Bladder microvascular endothelial cell (primary cell): ENCODE measurements at places on chromosomes 7 and 10. TPM values are rescaled to one million over a fixed set of nuclear protein-coding genes. Genes with fewer than 3 reads are reported as not detected.

MDH2 gene
- total RNA-seq: 33.8 and 62.2 TPM in 2 replicates

TAS2R41 gene
- total RNA-seq: not detected in 2 replicates

OR6V1 gene
- not detected in 2 replicates for total RNA-seq

NXPH1 gene
- not detected in 2 replicates for total RNA-seq

GIMAP1 gene
- 11.1 and 26.7 TPM in 2 replicates for total RNA-seq

THSD7A gene
- total RNA-seq: 27.2 and 29.5 TPM in 2 replicates

SLC13A4 gene
- total RNA-seq: not detected in 2 replicates

TMEM140 gene
- total RNA-seq: 36.8 and 78.5 TPM in 2 replicates

PKD1L1 gene
- total RNA-seq: 6.3 and 8.7 TPM in 2 replicates
